ENCODE measurements at places on chromosomes 3 and 15. TPM values are rescaled to one million over a fixed set of nuclear protein-coding genes. Genes with fewer than 3 reads are reported as not detected.

DNA sequence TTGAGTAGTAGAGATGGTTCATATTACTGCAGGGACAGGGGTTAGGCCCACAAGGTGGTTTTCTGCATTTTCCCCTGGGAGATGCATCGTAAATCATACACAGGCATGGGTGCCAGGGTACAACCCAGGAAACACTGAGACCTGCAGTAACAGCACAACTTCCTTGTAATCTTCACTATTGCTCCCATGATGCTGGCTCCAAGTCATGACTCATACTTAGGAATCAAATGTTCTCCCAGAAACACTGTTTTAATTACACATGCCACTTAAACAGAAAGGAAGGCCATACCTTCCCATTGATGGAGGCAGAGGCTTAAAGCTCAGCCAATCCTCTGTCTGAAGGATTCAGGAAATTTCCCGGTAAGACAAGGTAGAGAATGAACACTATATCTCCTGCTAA lies 106.5 kb downstream of the ERC2 start:
- no peak for DNase-seq

GRCh38 chr3:77605308-77605707 lies 565.4 kb downstream of the ROBO2 start:
- no peak for DNase-seq

DNA sequence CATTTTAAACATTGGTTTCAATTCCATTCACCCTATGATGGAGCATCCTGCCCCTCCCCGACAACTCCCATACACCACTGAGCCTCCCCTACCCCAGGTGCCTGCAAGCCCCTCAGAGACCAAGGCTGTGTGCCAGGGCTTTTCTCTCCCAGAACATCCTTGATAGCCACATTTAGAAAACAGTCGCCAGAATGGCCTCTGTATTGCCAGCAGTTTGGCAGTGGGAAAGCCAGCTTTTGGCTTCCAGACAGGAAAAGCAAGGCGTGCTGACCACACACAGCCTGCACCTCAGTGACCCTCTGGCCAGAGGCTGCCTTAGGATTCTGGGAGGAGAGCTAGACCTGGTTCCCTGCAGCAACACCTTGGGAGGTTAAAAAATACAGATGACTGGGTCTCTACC lies 18.2 kb upstream of the HRH1 start:
- DNase-seq, result no peak

GRCh38 chr3:23003733-23004046 lies 199.4 kb upstream of the UBE2E2 start:
- DNase-seq, result no peak

DNA sequence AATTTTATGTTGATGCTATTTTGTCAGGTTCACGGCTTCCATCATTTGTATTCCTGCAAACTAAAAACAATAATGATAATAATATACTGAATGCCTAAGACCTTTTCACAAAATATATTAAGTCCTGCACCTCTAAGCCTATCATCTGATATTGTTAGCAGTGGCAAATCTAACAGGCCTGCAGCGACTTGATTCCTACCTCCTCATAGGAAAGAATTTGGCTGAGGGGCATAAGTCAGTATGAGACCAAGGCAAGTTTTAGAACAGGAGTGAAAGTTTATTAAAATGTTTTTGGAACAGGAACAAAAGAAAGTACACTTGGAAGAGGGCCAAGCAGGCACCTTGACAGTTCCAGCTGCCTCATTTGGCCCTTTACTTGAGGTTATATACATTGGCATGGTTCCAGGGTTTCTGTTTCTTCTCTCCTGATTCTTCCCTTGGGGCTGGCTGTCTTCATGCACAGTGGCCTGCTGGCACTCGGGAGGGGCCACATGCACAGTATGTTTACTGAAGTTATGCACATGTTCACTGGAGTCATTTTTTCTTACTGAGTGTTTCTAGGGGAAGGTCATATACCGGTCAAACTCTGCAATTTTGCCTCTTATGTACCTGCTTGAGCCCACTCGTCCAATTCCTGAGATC lies 418.1 kb downstream of the EPHA6 start:
- no peak for DNase-seq

Gene C3orf20
- total RNA-seq, result not detected

Gene ITIH4
- 0.29 TPM for total RNA-seq

DNA sequence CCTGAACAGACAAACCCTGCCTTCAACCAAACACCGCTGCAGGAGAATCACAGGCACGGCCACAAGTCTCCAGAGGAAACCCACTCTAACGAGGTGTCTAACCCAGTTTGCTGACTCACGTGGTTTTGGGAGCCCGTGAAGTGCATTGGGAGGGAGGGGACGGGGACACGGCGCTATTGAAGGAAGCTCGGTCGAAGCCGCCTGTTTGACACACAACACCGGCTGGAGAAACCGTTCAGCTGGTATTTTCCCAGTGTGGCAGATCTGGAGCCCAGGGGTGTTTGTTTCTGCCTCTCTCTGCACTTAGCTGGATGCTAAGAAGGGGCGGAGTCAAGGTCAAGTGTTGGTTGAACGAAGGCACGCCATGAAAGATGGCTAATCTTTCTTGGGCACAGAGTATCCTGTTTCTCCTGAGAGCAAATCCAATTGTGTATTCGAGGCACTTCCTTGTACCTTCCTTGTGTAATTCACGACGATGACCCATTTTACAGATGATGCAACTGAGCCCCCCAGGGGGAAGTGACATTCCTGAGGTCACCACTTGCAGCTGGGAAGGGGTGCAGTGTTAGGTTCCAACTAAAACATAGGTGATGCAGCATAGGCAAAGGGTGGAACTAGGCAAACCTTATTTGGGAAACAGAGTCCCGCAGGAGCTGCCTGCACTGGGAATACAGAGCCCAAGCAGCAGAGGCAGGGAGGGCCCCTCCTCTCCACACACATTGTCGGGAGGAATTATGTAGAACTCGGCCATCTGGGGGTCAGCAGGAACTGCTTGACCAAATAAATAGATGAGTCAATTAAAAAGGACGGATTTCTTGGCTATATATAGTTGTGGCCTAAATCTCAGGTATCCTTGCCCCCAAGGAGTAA lies 22.5 kb downstream of the SLC6A6 start:
- no peak for DNase-seq

Gene TRH
- not detected for total RNA-seq

- DNase-seq, result no peak
These were observed 21.9 kb upstream of the SSR3 start for GRCh38 chr3:156576651-156577348.

Gene PIF1
- 7.5 TPM for total RNA-seq

Gene NEK11
- 2.3 TPM for total RNA-seq

GRCh38 chr3:53583161-53583690 lies 88.8 kb downstream of the CACNA1D start:
- DNase-seq, result no peak

Gene NLGN1
- total RNA-seq, result 3.0 TPM

Gene CD276
- 179 TPM for total RNA-seq

- DNase-seq, result no peak
These were observed 100.8 kb upstream of the LIPC start for GRCh38 chr15:58330741-58331559.

DNA sequence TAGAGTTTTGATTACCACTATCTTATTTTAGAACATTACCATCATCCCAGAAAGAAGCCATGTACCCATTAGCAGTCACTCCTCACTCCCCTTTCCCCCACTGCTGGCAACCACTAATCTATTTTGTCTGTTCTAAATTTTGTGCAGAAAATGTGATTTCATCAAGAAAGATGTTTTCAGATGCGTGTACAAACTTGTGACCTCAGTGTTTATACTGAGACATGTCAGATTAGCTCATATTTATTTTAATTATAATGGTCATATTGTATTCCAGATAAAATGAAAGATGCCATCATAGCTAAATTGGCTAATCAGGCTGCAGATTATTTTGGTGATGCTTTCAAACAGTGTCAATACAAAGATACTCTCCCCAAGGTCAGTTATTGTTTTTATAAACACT lies 27.8 kb downstream of the PDCD6IP start:
- no peak for DNase-seq

GRCh38 chr3:164408326-164408725 lies 670.0 kb downstream of the SI start:
- DNase-seq, result no peak

- no peak for DNase-seq
These were observed 12.8 kb downstream of the HEMK1 start for GRCh38 chr3:50582083-50582482.

- DNase-seq, result no peak
These were observed 237.4 kb downstream of the BBX start for GRCh38 chr3:107760144-107760543.

- no peak for DNase-seq
These were observed 17.8 kb downstream of the MAPKBP1 start for GRCh38 chr15:41792000-41792637.

Gene LDHAL6B
- total RNA-seq, result not detected

DNA sequence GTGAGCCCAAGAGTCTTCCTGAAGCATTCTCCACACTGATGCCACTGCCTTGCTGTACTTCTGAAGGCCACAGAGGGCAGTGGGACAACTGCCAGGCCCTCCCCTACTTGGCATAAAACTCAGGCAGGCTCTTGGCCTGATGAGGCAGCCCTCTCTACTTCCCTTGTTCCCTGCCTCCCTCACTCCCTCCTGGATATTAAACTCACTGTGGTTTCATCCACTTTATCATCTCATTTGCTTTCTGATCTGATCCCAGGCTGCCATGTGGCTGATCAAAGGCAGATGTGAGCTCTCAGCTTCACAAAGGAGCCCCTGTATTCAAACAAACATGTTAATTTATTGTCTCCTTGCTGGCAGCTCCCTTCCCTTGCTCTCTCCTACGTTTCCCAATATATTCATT lies 533.5 kb downstream of the IGSF11 start:
- DNase-seq, result no peak

- DNase-seq, result no peak
These were observed 98.6 kb downstream of the TCF12 start for GRCh38 chr15:57017024-57017423.

GRCh38 chr15:75718328-75718727 lies 5.7 kb upstream of the CSPG4 start:
- DNase-seq, result no peak
